ENCODE measurements at places on chromosomes 3 and 15.

DNA sequence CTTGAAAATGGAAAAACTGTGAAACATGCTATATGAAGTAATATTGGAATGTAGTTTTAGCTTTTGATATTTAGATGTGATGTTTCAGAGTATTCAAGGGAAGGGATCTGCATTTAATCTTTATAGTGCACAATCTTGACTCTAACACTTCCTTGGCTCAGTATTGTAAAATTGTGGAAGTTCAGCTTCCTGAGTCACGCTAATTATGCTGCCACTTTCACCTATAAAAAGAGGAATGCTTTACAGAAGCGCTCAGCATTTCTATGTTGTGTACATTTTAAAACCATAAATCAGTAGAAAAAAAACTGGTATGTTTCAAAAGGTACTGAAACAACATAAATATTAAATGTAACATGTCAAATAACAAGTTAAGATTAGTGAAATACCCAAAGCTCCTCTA, 32.6 kb downstream of the SERPINI2 start:
- DNase-seq, result no peak

GRCh38 chr3:73401616-73402279, 223.0 kb downstream of the PDZRN3 start:
- DNase-seq, result no peak

DNA sequence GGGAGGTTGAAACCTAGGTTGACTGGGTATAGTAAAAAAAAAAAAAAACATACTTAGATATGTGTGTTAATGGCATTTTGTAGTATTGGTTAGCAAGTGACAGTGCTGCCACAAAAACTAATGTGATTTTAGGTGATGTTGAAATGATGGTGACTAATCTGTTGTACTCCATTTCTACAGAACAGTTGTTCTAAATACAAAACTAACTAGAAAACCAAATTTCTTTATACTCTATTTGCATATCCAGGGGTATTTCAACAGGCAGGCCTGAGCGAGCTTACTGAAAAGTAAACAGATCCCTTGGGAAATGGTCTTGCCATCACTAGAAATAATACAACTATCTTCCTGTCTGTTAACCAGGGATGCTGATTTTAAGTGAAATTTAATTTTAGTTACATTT, 20.5 kb downstream of the TSC22D2 start:
- no peak for DNase-seq

DNA sequence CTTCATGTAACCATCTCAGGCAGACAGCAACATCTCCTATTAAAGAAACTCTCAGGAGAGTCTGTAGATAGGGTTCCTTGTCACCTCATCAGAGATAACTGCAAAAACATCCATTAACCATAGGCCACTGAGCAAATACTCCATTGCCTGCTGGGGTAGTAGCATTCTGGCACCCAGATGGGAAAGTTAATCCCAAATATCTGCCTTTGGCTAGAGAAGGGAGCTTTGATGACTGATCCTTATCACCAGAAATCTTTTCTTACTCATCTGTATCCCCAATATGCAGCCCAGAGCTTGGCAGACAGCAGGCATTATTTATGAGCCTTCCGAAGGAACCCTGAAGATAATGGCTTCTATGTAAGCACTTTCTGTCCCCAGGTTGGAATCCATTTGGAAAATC, 173.1 kb downstream of the MFSD1 start:
- DNase-seq, result no peak

DNA sequence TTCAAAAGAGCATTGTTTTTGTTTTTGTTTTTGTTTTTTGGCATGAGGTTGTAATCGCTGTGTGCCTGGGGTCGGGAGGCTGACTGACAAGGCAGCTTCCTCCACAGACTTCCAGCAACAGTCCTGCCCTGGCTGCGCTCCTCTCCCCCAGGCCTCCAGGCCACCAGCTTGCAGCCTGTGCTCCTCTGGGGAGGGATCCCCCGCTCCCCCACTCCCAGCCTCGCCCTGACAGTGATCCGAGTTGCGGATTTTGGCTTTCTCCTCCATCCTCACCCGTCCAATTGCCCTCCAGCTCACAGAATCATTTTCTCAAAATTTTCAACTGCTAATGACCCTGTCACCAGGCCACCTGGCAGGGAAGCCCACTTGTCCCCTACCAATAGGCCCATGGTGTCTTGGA, 36.5 kb upstream of the PCSK6 start:
- DNase-seq, result no peak

Measured in stimulated activated CD8-positive, alpha-beta memory T cell treated with anti-CD3 and anti-CD28 coated beads, Interleukin-4, amount 100 ng/mL, for 1 hour (primary cell).